Aorta (tissue), 5 donors: ENCODE measurements at places on chromosomes 6 and 20. TPM values are rescaled to one million over a fixed set of nuclear protein-coding genes. Genes with fewer than 3 reads are reported as not detected.

The PLCB4 gene
- polyA plus RNA-seq, result 3.6 TPM

The AIG1 gene
- polyA plus RNA-seq, result 72.3 TPM

The RIMS4 gene
- 2.3 TPM for polyA plus RNA-seq

The MCHR2 gene
- polyA plus RNA-seq, result not detected

The SPATA2 gene
- polyA plus RNA-seq, result 2.9 TPM

The TREML1 gene
- not detected for polyA plus RNA-seq

The NNAT gene
- not detected for polyA plus RNA-seq

The SIRPD gene
- not detected for polyA plus RNA-seq

The FOXS1 gene
- polyA plus RNA-seq, result 76.4 TPM

The FRS3 gene
- 16.2 TPM for polyA plus RNA-seq

The LY6G6D gene
- not detected for polyA plus RNA-seq

The PPP1R16B gene
- 1.3 TPM for polyA plus RNA-seq

The TTLL9 gene
- polyA plus RNA-seq, result 0.61 TPM

The MYBL2 gene
- polyA plus RNA-seq, result 0.20 TPM

The GJA1 gene
- 168 TPM for polyA plus RNA-seq

The HLA-C gene
- polyA plus RNA-seq, result 355 TPM

The ADGRF4 gene
- not detected for polyA plus RNA-seq

The AVP gene
- not detected for polyA plus RNA-seq

The HLA-DRB5 gene
- 0.88 TPM for polyA plus RNA-seq

The MOG gene
- 1.5 TPM for polyA plus RNA-seq

The VIP gene
- 0.38 TPM for polyA plus RNA-seq

The CNR1 gene
- 1.9 TPM for polyA plus RNA-seq

The C6orf132 gene
- polyA plus RNA-seq, result 30.7 TPM

The SLC4A11 gene
- polyA plus RNA-seq, result 0.23 TPM

The KCNQ5 gene
- 0.15 TPM for polyA plus RNA-seq

The TNFRSF6B gene
- 2.1 TPM for polyA plus RNA-seq

The MATN4 gene
- not detected for polyA plus RNA-seq

The TUBB2B gene
- polyA plus RNA-seq, result 4.3 TPM

The GPLD1 gene
- 0.50 TPM for polyA plus RNA-seq

The ENPP4 gene
- polyA plus RNA-seq, result 10.1 TPM

The C2 gene
- polyA plus RNA-seq, result 16.7 TPM

The CYB5R4 gene
- 4.6 TPM for polyA plus RNA-seq

The BCKDHB gene
- polyA plus RNA-seq, result 11.7 TPM

The GJA10 gene
- polyA plus RNA-seq, result not detected

The ULBP1 gene
- 0.38 TPM for polyA plus RNA-seq

The STMND1 gene
- not detected for polyA plus RNA-seq

The MAVS gene
- 14.6 TPM for polyA plus RNA-seq

The ADGRB3 gene
- polyA plus RNA-seq, result 1.8 TPM

The BTN1A1 gene
- not detected for polyA plus RNA-seq

The PTP4A1 gene
- polyA plus RNA-seq, result 9.5 TPM

The KIAA0408 gene
- 4.2 TPM for polyA plus RNA-seq
